A172 (cell line): ENCODE measurements at places on chromosomes 3 and 15.

- no peak for DNase-seq
Measured at GRCh38 chr15:100439514-100439913, 89.2 kb downstream of the CERS3 start.

DNA sequence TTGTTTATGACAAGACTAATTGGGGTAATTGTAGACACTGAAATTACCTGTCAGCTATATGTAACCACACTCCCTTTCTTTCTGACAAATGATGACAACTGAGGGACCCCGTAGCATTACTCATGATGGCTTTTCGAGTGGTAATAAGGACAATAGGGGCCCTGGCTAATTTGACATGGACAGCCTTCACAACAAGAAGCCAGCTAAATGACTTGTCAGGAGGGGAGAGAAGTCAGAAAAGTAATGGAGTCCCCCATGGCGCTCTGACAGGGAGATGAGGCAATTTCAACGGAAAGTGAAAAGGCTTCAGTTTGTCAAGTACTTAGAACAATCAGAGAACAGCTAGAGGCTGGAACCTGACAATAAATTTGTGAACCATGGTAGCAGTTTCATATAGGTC is 177.3 kb downstream of the CDIN1 start:
- no peak for DNase-seq

GRCh38 chr3:30639937-30640336 is 33.5 kb downstream of the TGFBR2 start:
- DNase-seq = no peak

DNA sequence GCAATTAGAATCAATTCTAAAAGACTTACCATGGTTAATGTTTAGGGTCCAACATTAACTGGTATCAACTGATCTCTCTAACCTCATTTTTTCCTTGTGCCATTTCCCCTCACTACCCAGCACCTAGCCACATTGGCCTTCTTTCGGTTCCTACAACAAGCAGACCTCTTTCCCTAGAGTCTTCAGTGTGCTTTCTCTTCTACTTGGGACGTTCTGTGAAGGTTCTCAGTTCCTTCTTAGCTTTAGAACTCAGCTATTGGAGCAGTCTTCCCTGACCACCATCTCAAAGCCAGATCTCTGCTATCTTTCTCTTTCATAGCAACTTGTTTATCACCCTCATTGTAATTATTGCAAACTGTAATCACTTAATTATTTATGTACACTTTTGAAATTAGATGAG is 31.5 kb upstream of the MINDY4B start:
- DNase-seq = no peak

- DNase-seq = peak; percentile 40
Measured at GRCh38 chr3:197496746-197497125, 59.0 kb downstream of the BDH1 start.

- DNase-seq = no peak
Measured at GRCh38 chr3:104145164-104145563, 1221.5 kb upstream of the ALCAM start.

DNA sequence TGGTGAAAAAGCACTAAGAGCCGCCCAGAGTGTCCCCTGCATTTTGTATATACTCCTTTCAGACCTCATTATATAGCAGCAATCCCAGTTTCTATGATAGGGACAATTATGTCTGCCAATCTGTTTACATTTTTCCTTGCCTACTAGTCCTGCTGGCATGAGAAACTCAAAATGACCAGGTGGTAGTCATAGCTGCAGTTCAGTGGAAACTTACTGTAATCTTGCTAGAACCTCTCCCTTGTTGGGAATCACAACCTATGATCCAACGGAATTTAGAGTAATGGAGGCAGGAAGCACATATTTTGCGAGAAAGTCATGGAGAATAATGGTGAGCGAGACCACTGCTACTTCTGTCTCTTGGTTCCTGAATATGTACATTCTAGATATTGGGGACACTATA is 28.6 kb upstream of the MINAR1 start:
- DNase-seq = no peak
